ENCODE measurements at places on chromosomes 3 and 15.

- no peak for DNase-seq
These were observed 229.9 kb downstream of the SV2B start for GRCh38 chr15:91329914-91330313.

DNA sequence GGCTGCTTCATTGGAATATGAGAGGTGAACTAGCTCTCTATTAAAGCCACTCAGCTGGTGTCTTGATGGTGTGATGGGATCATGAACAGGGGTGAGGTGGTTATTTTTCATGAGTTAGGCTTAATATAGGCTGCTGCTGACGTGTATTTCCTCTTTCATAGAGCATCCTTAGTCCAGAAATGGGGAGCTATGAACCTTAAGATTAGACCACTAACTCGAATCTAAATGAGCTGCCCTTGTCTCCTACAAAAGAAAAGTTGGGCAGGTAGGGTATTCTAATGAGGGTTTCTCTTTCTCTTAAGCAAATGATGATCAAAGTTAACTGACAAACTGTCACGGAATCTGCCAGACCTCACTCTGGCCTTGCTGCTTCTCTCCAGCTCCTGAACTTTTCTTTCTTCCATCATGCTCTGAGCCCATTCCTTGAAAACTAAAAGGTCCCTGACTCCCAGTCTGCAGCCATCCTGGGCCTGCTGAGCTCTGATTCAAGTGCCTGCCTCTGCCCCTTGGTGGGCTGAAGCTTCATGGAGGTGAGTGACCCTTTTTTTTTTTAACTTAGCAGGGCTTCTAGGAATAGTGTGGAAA lies at the start of gene TRIM69:
Gene TRIM69, plus strand, starts transcription at position 348 of the 585 bp plus-strand sequence. Its CDS starts 177 bp downstream, at position 525.
- DNase-seq: peak; percentile 48

DNA sequence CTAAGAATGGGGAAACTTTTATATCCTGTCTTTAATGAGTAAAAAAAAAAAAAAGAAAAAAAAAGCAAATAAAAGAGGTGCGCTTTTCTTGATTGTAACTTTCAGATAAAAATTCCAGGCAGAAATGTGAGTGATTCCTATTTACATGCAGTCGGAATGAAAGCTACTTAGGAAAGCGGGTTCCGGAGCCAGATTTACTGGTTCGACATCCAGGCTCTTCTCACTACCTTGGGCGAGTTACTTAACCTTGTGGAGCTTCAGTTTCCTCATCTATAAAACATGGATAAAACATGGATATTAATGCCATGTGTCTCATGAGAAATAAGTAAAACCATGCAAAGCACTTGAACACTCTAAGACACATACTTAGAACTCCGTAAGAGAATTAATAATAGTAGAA lies 169.2 kb downstream of the TP63 start:
- no peak for DNase-seq

DNA sequence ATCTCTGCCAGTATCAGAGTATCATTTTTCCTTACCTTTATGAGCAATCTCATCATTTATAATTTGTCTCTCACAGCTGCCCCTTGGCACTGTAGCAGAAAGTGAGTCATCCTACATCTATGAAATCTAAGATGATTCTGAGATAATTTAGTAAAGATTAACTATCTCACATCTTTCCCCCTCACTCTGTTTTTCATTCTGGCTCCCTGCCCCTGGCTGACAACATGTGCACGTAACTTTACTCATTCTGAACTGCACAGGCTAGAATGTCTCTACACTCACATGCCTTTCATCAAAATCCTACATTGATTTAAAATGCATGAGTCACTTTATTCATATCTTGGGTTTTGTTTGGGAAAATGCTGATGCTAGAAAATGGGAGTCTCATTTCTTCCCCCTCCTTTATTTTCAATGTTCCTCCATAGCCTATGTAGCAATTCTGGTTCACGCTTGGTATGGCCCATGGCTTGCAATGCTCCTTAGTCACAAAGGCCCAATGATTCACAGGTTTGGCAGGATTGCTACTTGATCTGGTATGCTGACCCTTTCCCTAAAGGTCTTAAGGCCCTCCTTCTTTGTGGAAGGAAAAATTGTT lies 838.5 kb downstream of the TUSC7 start:
- no peak for DNase-seq

- no peak for DNase-seq
These were observed 2.9 kb downstream of the HACD3 start for GRCh38 chr15:65533057-65533756.

DNA sequence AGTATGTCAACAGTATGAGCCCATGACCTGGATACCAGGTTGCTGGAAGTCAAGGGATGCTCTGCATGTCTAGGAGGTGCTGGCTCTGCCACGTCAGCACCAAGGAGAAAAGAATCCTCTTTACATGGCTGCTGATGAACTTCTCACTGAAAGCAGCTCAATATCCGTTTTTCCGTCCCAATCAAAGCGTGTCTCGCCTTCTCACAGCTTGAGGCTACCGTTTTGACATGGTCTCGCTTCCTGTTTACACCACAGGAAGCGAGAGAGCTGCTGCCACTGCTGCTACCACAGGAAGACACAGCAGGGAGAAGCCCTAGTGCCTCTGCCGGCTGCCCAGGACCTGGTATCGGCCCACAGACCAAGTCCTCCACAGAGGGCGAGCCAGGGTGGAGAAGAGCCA lies 27.3 kb downstream of the STARD5 start:
- DNase-seq: peak; percentile 79

- DNase-seq: no peak
These were observed 722 bp downstream of the STRA6 start for GRCh38 chr15:74201710-74202420.

DNA sequence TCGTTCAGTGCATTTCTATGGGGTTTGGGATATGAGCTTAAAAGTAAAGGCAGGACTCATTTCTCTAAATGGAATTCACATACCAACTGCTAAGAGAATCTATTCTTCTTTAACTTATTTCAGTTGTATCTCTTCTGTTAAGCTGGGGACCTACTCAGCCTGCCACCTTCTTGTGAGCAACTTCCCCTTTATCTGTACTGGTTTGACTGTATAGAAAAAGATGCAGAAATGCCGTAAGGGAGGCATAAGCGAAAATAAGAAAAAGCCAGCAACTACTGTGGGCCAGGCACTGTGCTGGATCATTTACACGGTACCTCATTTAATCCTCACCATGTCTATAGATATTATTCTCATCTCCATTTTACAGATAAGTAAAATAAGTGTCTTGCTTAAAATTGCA lies 38.4 kb downstream of the RBMS3 start:
- DNase-seq: no peak

GRCh38 chr3:5078151-5078550 lies 43.9 kb upstream of the ARL8B start:
- no peak for DNase-seq

- DNase-seq: no peak
These were observed 218.5 kb upstream of the TTC14 start for GRCh38 chr3:180383332-180384020.

DNA sequence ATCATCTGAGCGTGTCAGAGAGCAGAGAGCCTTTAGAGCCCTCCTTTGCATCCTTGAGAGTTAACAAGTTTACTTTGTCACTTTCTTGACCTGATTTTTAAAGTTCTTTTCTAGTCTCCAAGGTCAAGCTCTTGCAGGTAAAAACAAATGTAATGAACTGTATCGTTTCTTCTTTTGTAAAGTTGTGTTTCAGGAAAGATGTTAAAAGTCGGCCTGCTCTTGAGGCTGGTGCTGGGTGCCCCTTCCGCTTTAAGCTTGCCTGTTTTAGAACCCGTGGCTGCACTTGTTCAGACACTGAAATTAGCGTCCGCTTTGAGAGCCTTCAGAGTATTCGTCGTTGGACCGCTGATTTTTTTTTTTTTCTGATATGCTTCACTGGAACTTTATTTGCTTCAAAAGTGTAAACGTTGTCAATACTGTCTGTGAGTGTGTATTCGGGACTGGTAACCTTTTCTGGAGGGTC lies 52.6 kb upstream of the ULK4 start:
- DNase-seq: no peak

- no peak for DNase-seq
These were observed 320.4 kb downstream of the CTNNB1 start for GRCh38 chr3:41519746-41520145.

DNA sequence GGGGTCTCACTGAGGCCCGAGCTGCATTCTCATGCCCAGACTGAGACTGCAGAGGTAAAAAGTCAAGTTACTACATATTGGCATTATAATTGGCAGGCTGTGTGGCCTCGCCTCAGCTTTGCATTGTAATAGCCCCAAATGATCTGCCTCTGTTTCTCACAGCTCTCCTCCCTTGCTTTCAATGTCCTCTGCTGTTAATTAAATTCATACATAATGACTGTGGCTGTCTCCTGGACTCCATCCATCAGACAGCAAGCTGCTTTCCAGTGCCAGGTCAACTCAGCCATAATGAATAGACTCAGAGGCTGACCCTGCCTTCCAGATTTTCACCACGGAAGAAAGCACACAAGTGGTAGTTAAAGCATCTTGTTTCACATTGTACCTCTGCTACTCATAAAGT lies 7.6 kb upstream of the RTP4 start:
- DNase-seq: no peak

DNA sequence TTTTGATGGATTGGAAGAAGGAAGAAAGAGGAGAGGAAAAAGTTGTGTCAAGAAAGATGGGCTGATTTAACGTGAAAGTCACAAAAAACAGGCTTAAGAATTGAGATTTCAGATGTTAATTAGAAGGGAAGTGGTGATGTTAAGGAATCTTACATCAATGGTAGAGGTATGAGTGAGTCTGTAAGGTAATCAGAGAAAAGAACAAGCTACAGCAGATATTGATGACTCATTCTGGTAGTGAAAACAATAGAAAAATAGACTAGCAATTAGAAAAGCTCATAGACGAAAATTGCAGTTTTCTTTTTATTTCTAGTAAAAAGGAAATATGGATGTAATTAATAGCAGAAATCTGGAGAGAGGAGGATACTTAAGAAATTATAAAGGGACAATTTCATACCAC lies 559.6 kb downstream of the MCTP2 start:
- no peak for DNase-seq

DNA sequence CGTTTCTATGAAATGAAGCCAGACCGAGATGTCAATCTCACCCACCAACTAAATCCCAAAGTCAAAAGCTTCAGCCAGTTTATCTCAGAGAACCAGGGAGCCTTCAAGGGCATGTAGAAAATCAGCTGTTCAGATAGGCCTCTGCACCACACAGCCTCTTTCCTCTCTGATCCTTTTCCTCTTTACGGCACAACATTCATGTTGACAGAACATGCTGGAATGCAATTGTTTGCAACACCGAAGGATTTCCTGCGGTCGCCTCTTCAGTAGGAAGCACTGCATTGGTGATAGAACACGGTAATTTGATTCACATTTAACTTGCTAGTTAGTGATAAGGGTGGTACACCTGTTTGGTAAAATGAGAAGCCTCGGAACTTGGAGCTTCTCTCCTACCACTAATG lies 41.9 kb upstream of the TRA2B start:
- no peak for DNase-seq

DNA sequence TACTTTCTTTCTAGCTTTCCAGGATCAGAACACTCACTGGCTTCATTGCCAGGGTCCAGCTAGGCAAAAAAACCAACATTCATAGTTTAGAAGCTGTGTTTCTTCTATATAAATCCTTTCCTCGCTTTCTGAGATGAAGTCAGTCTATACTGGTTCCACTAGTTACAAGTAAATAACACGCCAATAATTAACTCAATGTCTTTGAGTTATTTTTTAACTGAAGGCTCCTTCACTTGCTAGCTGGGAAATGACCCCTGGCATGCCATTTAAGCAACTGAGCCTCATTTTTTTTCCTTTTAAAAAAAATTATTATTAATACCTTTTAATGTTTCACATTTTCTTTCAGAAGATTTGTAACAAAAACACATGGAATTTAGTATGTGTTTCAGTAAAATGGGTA lies 2.1 kb upstream of the CCDC174 start:
- DNase-seq: no peak

GRCh38 chr3:10729439-10729838 lies 86.6 kb upstream of the SLC6A11 start:
- DNase-seq: no peak

DNA sequence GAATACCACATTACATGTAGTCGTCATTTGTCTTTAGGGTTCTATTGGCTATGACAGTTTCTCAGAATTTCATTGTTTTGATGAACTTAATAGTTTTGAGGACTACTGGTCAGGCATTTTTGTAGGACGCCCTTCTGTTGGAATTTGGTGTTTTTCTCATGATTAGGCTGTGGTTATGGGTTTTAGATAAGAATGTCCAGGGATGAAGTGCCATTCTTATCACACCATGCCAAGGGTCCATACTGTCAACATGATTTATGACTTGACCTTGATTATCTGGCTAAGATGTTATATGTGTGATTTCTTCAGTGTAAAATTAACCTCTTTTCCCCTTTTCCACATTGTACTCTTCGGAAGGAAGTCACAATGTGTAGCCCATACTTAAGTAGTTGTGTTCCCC lies 135.3 kb downstream of the DIPK2A start:
- no peak for DNase-seq

DNA sequence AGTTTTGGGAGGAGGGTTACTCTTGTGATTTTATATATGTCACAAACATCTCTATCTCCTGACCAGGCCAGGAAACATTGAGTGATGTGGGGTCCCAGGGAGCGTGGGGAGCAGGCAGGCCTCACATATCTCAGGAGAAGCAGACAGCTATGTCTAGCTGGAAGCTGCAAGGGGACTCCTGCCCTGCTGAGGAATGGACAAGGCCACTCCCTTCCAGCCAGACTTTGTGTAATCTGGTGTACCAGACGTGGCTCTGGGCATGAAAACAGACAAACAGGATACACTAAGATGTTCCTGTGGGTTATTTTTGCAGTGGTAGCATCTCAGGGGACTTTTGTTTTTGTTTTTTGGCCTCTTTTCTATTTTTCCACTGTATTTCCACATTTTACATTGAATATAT lies 23.2 kb downstream of the CYP8B1 start:
- no peak for DNase-seq

- DNase-seq: no peak
These were observed 1.1 kb downstream of the TP63 start for GRCh38 chr3:189632242-189632641.

DNA sequence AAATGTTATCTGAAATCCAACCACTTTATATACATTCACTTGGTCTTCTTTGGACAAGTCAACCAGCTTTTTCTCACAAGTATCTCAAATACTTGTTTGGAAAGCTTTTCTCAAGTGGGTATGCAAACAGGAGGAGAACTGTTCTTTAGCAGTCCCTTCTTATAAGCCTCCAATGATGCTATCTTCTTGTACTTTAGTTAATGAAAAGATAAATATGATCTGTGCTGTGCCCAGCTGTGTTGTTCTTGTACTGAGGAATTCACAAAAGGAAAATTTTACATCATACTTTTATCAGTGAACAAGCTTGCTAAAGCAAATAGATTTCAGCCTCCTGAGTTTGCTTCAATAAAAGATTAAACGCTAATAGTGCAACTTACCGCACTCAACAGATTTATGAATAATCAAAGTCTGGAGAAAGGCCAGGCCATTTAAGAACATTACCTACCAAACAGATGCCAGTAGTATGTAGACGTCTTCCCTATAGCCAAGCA lies 395.2 kb downstream of the MECOM start:
- no peak for DNase-seq

GRCh38 chr3:39478226-39478625 lies 10.7 kb downstream of the MOBP start:
- DNase-seq: no peak

DNA sequence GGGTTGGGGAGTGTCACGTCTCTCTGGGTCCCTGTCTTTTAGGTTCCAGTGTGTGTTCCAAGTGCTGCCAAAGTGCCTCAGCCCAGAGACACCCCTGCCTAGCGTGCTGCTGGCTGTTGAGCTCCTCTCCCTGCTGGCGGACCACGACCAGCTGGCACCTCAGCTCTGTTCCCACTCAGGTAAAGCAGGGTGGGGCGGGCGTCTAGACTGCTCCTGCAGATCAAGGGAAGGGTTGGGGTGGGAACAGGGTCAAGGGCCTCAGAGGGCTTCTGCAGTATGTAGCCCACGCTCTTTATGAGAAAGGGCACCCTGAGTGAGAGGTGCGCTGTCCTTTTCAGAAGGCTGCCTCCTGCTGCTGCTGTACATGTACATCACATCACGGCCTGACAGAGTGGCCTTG lies 17.2 kb downstream of the ATRIP start:
- DNase-seq: no peak
